CD8-positive, alpha-beta memory T cell (primary cell): ENCODE measurements at places on chromosomes 6 and 20.

DNA sequence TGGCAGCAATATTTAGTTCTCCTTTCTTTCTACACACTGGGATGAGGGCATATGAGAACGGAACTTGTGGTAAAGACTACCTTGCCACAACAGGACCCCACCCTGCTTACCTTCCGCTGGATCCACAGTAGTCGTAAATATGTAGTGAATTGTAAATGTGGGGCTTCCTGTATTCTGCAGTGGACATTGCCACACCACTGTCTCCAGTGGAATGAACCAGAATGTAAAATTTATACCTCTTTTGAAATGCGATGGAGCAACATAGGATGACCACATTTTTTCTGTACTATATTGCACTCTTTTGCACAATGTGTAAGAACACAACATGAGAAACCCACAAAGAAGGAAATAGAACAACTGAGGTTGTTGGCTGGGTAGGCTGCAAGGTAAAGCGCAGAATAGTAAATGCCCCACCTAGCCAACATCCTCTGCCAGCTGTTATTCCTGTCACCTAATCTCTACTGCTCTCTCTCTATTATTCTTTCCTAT is 16.1 kb upstream of the RIPOR2 start:
- DNase-seq, result peak; percentile 66

GRCh38 chr20:44018259-44018941 is 103.7 kb downstream of the TOX2 start:
- DNase-seq, result no peak

DNA sequence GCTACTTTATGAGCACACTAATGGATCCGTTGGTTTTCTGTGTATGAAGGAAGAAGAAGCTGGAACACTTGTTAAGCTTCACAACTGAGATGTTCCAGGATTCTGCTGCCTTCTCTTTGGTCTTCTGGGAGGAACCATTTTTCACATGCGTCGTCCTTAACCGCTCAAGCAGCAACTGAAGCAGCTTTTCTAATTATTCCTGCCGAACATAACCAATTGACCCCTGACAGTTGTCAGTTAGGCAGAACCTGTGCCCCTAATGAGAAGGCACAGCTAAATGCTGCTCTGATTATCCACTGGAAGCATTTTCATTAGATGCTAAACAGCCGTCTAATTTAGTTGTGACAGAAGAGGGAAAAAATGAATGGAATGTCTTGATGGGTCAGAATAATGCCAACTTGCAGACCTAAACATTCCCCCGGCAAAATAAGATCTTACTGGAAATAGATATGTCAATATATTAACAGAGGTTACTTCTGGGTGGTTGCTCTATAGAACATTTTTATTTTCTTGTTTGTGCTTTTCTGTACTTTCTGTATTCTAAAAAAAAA is 85.0 kb upstream of the SMLR1 start:
- DNase-seq, result no peak

- DNase-seq, result no peak
Measured at GRCh38 chr6:66226109-66226508, 519.1 kb upstream of the EYS start.

DNA sequence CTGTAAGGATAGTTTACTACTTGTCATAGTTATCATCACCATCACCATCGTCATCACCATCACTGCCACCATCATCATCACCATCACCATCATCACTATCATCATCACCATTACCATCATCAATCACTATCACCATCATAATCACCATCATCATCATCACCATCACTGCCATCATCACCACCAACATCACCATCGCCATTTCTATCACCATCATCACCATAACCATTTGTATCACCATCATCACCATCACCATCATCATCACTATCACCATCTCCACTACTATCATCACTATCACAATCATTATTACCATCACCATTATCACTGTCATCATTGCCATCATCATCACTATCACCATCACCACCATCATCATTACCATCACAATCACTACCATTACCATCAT is 655.5 kb upstream of the DEFB115 start:
- DNase-seq, result no peak

GRCh38 chr6:161482517-161482858 is 208.6 kb upstream of the AGPAT4 start:
- no peak for DNase-seq

- no peak for DNase-seq
Measured at GRCh38 chr6:157104803-157105202, 218.5 kb downstream of the TMEM242 start.

DNA sequence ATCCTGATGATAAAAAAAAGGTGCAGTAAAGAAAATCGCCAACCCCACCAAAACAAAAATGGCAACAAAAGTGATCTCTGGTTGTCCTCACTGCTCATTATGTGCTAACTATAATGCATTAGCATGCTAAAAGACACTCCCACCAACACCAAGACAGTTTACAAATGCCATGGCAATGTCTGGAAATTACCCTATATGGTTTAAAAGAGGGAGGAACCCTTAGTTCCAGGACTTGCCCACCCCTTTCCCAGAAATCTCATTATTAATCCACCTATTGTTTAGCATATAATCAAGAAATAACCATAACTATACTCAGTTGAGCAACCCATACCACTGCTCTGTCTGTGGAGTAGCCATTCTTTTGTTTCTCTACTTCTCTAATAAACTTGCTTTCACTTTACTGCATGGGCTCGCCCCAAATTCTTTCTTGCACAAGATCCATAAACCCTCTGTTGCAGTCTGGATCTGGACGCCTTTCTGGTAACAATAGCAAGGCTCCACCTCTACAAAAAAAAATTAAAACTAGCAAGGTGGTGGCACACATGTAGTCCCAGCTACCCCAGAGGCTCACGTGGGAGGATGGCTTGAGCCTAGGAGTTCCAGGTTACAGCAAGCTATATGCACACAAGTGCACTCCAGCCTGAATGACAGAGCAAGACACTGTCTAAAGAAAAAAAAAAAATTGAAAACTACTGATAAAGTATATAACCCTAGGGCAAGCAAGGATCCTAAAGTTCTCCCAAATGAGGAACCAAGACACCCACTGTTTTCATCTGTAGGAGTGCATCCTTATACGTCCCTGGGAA is 278.8 kb upstream of the JARID2 start:
- DNase-seq, result no peak

GRCh38 chr6:26021350-26022131 is 58.9 kb downstream of the TRIM38 start:
- peak; percentile 91 for DNase-seq

- no peak for DNase-seq
Measured at GRCh38 chr6:43779852-43780236, 9.8 kb downstream of the VEGFA start.

DNA sequence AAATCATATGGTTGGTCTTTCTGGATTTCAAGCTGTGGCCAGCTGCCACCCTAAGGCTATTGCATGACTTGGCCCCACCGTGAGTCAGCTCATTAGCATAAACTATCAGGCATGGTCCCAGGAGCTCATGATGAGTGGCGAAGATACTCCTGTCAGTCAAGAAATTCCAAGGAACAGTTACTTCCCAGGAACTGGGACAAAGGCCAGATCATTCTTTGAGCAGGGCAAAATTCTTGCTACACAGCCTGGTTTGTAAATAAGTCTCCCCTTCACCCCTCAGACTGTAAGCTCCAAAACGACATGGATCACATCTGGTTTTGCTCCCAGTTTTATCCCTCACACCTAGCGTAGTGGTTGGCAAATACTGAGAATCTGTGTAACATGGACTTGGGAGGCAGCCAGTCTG is 33.0 kb upstream of the KIAA1586 start:
- no peak for DNase-seq
